ENCODE measurements at places on chromosomes 1 and 21.

DNA sequence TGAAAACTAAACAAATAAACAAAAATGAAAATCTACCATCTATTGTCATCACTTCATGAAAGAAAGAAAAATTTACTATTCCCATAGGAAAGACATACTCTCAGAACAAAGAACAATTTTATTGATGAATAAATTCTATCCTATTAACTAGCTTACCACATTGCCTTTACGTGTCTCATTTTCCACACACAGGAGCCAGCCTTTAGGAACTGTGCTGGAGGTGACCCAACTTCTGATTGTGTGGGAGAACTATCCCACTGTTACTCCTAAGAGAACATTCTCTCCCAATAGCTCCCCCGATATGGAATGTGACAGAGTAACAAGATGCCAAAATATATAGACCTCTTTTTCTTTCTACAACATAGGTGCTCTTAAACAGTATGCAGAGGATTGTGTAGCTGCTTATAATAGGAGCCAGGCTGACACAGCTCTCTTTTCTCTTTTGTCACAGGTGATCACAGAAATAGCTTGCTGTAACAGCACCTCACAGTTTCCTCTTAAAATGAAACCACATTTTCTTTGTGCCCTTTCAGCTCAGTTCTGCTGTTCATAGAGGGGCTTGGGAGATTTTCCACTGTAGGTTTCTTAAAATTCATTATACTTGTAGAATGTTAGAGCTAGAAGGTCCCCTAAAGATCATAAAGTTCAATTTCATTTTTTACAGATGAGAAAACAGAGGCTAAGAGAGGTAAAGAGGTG lies 35.5 kb downstream of the C21orf91 start:
- DNase-seq: no peak

GRCh38 chr1:176545034-176545639 lies 82.2 kb downstream of the PAPPA2 start:
- no peak for DNase-seq

GRCh38 chr21:38494703-38495102 lies 3.6 kb downstream of the ERG start:
- DNase-seq: no peak

DNA sequence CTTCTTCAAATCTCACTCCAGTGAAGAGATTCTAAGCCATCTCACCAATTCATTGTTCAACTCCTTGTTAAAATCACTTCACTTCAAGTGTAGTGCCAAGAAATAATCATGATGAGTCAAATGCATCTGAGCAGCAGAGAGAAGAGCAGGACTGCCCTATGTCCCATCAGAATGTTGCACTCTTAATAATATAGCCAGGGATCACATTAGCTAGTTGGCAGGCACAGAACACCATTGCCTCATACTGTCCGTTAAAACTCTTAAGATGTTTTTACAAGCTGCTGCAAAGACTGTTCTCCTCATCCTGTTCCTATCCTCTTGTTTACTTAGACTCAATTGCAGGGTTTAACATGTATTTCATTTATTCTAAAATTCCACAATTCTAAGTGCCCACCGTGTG lies 432.9 kb downstream of the PLPP3 start:
- DNase-seq: no peak

DNA sequence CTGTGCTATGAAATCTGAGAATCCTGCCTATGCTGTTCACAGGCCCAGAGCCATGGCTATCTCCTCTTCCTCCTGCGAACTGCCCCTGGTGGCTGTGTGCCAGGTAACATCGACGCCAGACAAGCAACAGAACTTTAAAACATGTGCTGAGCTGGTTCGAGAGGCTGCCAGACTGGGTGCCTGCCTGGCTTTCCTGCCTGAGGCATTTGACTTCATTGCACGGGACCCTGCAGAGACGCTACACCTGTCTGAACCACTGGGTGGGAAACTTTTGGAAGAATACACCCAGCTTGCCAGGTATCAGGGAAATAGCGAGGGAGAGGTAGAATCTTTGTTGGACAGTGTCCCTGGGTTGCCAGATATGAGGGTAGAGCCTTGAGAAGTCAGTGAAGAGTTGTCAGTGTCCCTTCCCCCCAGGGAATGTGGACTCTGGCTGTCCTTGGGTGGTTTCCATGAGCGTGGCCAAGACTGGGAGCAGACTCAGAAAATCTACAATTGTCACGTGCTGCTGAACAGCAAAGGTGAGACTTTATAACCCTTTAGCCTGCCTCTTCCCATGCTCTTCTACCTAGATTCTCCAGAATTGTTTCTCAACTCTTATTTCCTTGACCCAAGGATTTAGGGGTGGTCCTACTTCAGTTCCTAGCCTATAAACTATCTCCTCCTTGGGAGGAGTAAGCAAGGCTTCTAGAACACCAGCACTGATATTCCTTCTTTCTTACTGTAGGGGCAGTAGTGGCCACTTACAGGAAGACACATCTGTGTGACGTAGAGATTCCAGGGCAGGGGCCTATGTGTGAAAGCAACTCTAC lies 1.4 kb downstream of the NIT1 start:
- peak; percentile 28 for DNase-seq

- peak; percentile 79 for DNase-seq
These were observed 27.5 kb downstream of the TRIM45 start for GRCh38 chr1:117093870-117094621.

GRCh38 chr1:154490317-154490716 lies 11.7 kb upstream of the TDRD10 start:
- no peak for DNase-seq

DNA sequence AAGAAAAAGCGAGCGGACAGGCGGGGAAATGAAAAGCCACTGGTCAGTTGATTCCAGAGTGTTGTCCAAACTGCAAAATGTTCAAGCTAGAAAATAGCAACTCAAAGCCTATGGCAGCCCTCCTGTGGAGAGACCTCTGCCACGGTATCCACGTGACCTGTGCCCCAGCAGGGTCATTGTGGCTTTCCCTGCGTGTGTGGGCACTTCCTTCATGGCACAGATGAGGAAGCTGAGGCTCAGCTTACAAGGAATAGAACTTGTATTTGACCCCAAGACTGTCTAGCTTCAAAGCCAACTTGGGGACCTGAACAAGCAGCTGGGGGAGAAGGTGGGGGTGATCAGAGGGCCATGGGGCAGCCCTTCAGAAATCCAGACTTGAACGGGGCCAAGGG lies 15.6 kb upstream of the PLEKHG5 start:
- no peak for DNase-seq

DNA sequence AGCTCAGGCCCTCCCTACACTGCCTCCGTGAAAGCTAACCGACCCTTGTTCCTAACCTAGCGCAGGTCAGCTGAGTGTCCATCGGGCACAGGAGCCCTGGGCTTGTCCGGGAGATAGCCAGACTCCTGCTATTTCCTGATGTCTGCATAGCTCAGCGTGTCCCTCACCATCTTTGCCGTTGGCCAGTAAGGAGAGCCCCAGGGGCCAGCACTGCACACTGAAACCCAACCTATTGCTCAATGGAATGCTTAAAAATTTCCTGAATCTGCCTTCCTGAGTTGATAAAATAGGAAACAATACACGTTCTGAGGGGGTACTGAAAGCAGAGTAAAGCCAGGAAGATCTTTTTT lies 2.2 kb downstream of the RUNX1 start:
- no peak for DNase-seq

DNA sequence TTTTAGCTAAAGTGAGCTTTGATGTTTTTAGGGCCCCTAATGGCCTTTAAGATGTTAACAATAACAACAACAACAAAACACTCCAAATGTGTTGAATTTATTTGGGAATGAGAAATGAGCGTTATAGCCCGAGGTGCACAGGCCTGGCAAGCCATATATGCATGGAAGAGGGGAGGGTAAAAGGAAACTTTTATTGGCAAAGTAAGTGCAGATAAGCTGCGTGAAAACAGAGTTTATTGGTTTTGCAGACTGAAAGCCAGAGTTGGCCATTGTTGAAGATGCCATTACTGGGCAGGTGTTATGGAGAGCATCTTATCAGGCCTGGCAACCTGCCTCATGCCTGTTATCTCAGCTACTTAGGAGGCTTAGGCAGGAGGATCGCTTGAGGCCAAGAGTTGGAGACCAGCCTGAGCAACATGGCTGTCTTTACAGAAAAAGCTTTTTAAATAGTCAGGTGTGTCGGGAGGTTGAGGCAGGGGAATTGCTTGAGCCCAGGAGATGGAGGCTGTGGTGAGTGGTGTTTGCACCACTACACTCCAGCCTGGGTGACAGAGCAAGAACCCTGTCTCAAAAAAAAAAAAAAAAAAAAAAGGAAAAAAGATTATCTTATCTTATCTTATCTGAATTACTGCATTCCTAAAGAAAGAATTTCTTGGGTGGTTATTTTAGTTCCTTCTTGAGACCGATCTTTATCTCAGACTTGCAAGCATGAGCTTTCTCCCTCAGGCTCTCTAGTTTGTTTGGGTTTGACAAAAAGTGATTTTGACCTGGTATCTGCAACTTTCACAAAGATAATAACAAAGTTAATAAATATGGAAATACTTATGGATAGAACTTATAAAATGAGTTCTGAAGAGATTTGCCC lies 1.7 kb downstream of the PATJ start:
- no peak for DNase-seq

DNA sequence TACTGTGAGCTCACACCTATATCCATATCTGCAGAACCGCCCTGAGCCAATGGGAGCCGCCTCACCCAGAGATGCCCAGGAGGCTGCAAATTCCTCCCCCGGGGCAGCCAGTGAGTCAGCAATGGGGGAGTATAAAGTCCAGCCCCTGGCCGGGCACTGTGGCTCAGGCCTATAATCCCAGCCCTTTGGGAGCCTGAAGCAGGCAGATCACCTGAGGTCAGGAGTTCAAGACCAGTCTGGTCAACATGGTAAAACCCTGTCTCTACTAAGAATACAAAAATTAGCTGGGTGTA lies 5.0 kb upstream of the CLCNKB start:
- no peak for DNase-seq

DNA sequence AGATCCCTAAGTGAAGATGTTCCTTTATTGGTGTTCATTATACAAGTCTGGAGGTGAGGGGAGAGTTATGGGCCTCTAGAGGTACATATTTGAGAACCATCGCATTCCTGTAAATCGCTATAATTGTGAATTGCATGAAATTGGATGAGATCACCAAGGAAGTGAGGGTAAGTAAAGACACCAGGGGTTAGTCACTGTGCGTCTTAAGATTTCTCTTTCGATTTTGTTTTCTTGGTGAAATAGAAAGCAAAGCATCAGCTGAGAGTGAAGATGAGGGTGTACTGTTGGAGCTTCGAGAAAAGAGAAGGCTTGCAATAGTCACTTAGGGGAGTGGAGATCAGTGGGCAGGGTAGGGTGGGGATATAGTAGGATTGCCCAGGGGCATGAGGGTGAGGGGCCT lies 82.1 kb downstream of the RAVER2 start:
- DNase-seq: no peak

DNA sequence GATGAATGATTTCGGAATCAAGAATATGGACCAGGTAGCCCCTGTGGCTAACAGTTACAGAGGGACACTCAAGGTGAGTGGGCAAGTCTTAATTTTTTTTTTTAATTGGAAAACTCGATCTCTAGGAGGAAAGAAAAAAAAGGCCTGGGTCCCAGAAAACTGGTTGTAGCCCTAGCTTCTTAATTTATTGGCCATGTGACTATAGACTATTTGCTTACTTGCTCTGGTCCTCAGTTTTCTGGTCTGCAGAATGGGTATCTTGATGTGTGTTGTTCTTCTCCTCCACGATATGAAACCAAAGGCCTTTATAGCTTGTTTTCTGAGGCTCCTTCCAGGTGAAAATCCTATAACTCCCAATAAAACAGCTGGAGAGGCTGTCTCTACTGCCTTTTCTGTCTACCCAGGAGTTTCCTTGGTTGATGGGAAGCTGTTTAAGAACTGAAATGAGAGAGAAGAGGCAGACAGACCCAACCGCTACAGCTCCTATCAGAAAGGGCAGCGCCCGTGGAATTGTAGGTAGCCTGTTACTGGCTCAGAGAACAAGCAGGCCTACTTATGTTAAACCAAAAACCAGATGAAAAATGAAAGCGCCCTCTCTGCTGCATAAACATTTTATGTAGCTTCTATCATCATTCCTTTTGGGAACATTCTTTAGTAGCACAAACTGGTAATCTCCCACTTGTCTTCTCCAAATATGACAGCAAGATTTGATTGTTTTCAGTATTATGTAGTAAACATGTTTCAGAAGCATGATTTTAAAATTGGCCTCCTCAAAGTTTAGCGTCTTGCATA lies 4.5 kb downstream of the ETS2 start:
- no peak for DNase-seq

DNA sequence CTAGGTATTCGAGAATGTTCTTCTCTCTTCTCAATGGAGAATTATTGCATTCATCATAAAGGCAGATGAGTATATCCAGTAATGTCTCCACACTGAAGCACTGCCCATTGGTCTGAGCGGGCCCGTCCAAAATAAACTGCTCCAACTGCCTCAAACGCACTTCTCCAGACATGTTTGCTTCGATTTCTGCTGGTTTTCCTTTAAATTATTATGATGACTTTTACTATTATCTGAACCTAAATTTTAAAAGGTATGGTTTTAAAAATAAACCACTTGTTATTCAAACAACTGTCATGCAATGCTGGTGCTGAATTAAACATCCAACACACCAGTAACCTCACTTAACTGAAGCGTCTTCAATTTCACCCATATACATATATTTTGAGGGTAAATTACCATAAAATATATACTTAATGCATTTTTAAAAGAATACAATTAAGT lies 1.3 kb downstream of the CDC42BPA start:
- no peak for DNase-seq

GRCh38 chr1:45198185-45198584 lies 8.2 kb downstream of the ZSWIM5 start:
- no peak for DNase-seq

DNA sequence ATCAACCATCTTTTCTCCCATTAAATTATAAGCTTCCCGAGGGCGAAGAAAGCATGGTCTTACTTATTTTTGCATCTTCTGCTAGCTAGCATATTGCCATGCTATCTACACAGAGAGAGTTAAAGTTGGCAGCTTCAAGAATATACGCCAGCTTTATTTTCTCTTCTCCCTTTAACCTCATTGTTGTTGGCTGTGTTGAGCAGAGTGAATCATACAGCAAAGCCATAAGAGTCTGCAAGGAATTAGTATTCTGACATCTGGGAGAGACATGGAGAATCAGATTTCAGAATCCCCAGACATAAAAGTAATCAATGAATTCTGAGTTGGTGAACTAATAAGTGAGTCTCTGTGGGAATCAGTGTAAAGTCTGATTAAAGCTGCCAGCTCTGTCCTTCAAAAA lies 649.6 kb upstream of the PTBP2 start:
- no peak for DNase-seq

GRCh38 chr1:77825131-77825709 lies 45.8 kb downstream of the MIGA1 start:
- DNase-seq: peak; percentile 65

- no peak for DNase-seq
These were observed 151.5 kb upstream of the BACE2 start for GRCh38 chr21:41016472-41016871.

GRCh38 chr1:44806025-44806703 lies 987 bp downstream of the DYNLT4 start:
- no peak for DNase-seq

GRCh38 chr1:77316006-77316405 lies 34.2 kb downstream of the AK5 start:
- DNase-seq: peak; percentile 16

- DNase-seq: no peak
These were observed 213.2 kb downstream of the USH2A start for GRCh38 chr1:216210081-216210480.

- DNase-seq: no peak
These were observed 3.2 kb downstream of the ANGPTL1 start for GRCh38 chr1:178867670-178868069.
